ENCODE measurements at places on chromosomes 1 and 21. TPM values are rescaled to one million over a fixed set of nuclear protein-coding genes. Genes with fewer than 3 reads are reported as not detected.
A peak's percentile ranks its signal among the peaks of the same experiment; 100 is the strongest.

DNA sequence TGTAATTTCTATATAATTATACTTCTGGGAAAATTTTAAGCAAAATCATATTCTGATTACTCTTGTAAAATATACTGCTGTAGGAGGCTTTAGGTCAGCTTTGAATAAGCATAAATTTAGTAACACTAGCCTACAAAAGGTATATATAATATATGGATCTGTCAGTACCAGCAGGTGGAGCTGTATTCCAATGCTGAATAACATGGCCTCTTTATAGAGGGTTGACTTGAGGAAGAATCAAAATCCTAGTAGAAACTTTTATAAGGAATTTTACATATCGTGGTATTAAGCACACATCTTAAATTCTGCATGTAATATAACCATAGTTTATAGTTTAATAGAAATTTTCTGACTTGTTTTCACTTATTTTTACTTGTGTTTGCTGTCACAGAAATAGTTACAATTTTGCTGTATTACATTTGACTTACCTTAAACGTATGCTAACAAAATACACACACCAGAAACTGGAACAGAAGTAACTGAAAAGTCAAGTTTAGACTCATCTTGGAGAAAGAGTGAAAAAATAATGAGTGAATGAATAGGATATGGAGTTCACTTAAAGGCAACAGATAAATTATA is 79.3 kb downstream of the HMCN1 start:
- H3K4me3 ChIP-seq = no peak overlapping the region
- no peaks in the 10 kb centered on the region for H3K27me3 ChIP-seq
- DNase-seq = no peak
- no peaks in the 10 kb centered on the region for H3K4me1 ChIP-seq

GRCh38 chr1:160171980-160172379 is 18.4 kb upstream of the CASQ1 start:
- H3K36me3 ChIP-seq = no peaks in the 10 kb centered on the region
- no peaks in the 10 kb centered on the region for H3K27me3 ChIP-seq
- H3K4me3 ChIP-seq = no peak overlapping the region
- H3K27ac ChIP-seq = no peak overlapping the region
- no peaks in the 10 kb centered on the region for H3K4me1 ChIP-seq

GRCh38 chr1:176605176-176605575 is 142.2 kb downstream of the PAPPA2 start:
- H3K27ac ChIP-seq = no peak overlapping the region
- H3K4me3 ChIP-seq = no peak overlapping the region
- no peak for DNase-seq
- no peaks in the 10 kb centered on the region for H3K36me3 ChIP-seq
- H3K27me3 ChIP-seq = no peaks in the 10 kb centered on the region
- peaks cover 3% of the 10 kb centered on the region for H3K4me1 ChIP-seq

CASZ1 gene
- polyA plus RNA-seq = 6.7 TPM

- H3K4me3 ChIP-seq = no peak overlapping the region
- no peak for DNase-seq
- H3K36me3 ChIP-seq = no peaks in the 10 kb centered on the region
- no peak overlapping the region for H3K27ac ChIP-seq
Measured at GRCh38 chr1:236089046-236089773, 24.3 kb upstream of the NID1 start.

GRCh38 chr1:165826565-165827267 is 698 bp upstream of the UCK2 start:
- H3K27ac ChIP-seq = peak overlapping the region; percentile 88
- peaks cover 14% of the 10 kb centered on the region for H3K4me1 ChIP-seq

DNA sequence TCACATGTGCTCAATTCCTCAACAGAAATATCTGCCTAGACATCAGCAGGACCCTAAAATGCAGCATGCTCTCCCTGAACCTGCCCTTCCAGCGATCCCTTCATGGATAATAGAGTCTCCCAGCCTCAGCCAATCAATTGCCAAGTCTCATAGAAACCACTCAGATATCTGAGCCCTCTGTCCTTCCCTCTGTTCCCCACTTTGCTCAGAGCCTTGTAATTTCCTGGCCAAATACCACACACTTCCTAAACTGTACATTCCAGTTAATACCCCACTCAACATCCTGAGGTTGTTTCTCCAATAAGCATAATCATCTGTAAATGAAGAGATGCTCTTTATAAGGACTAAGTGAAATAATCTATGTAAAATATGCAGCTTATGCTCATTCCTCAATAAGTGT is 59.3 kb upstream of the PTGFRN start:
- DNase-seq = no peak
- H3K27me3 ChIP-seq = no peaks in the 10 kb centered on the region
- H3K36me3 ChIP-seq = no peaks in the 10 kb centered on the region
- H3K27ac ChIP-seq = no peak overlapping the region
- H3K4me1 ChIP-seq = peaks cover 29% of the 10 kb centered on the region
- H3K4me3 ChIP-seq = no peak overlapping the region

ADAM30 gene
- polyA plus RNA-seq = not detected

CYYR1 gene
- 4.3 TPM for polyA plus RNA-seq

- no peak for DNase-seq
- H3K27ac ChIP-seq = no peak overlapping the region
- no peaks in the 10 kb centered on the region for H3K36me3 ChIP-seq
- H3K27me3 ChIP-seq = no peaks in the 10 kb centered on the region
- no peaks in the 10 kb centered on the region for H3K4me1 ChIP-seq
Measured at GRCh38 chr1:92768296-92768695, 16.6 kb downstream of the EVI5 start.

RNF186 gene
- 13.2 TPM for polyA plus RNA-seq

GRCh38 chr1:29202584-29203340 is 21.1 kb upstream of the SRSF4 start:
- peak overlapping the region; percentile 39 for H3K27ac ChIP-seq
- H3K36me3 ChIP-seq = peaks cover 6% of the 10 kb centered on the region
- peak; percentile 95 for DNase-seq
- H3K4me1 ChIP-seq = peaks cover 9% of the 10 kb centered on the region

- no peak for DNase-seq
- H3K4me1 ChIP-seq = no peaks in the 10 kb centered on the region
- no peaks in the 10 kb centered on the region for H3K27me3 ChIP-seq
Measured at GRCh38 chr1:902802-903201, 20.9 kb upstream of the SAMD11 start.

- no peak for DNase-seq
- H3K36me3 ChIP-seq = no peaks in the 10 kb centered on the region
- H3K4me1 ChIP-seq = no peaks in the 10 kb centered on the region
- no peaks in the 10 kb centered on the region for H3K27me3 ChIP-seq
Measured at GRCh38 chr1:87852410-87853161, 523.9 kb downstream of the LMO4 start.

DNA sequence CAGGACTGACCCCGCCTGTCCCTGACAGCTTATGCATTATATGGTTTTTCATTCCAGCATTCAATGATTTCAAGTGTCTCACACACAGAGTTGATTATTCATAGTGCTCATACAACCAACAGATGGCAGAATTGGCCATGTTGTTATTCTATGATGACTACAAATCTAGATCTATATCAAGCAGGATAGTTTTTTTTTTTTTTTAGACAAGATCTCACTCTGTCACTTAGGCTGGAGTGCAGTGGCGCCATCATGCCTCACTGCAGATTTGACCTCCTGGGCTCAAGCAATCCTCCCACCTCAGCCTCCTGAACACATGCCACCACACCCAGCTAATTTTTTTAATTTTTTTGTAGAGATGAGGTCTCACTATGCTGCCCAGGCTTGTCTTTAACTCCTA is 40.1 kb upstream of the LRRC8D start:
- H3K27me3 ChIP-seq = no peaks in the 10 kb centered on the region
- H3K4me3 ChIP-seq = no peak overlapping the region
- no peak overlapping the region for H3K27ac ChIP-seq
- DNase-seq = no peak
- H3K36me3 ChIP-seq = no peaks in the 10 kb centered on the region
- no peaks in the 10 kb centered on the region for H3K4me1 ChIP-seq

EPHA8 gene
- polyA plus RNA-seq = 8.1 TPM

GRCh38 chr1:52264530-52265115 is 101.4 kb downstream of the CC2D1B start:
- H3K36me3 ChIP-seq = no peaks in the 10 kb centered on the region
- no peak overlapping the region for H3K4me3 ChIP-seq
- DNase-seq = no peak
- H3K27ac ChIP-seq = no peak overlapping the region
- H3K4me1 ChIP-seq = peaks cover 5% of the 10 kb centered on the region
- H3K27me3 ChIP-seq = no peaks in the 10 kb centered on the region

TAS1R1 gene
- polyA plus RNA-seq = not detected

DNA sequence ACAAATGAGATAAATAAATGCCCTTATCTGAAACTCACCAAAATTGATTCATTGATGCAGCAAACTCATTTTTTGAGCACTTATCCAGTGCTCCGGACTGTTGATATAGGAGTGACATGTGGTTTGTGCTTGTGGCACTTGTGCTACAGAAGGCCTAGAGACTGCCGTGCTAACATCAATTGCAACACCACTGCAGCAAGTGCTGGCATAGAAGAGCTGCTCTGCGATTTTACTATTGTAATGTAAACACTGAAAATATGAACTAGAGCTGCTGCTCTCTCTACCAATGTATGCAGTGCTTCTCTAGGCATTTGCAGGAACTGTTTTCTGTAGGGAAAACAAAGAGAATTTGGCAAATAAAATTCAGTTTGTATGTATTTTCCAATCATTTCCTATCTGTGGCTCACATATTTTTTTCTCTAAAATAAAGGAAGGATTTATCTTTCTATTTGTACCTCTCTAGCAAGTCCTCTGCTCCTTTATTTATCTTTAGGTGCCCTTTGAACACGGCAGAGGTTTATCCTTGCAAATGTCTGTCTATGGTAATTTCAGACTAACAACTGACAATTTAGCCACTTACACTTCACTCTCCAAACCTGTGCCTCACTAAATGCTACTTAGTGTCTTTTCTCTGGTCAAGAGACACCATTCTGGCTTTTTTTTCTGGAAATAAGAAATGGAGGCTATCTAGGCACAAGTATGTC is 409.5 kb upstream of the ADGRL2 start:
- no peaks in the 10 kb centered on the region for H3K4me1 ChIP-seq
- H3K36me3 ChIP-seq = no peaks in the 10 kb centered on the region
- no peak overlapping the region for H3K27ac ChIP-seq
- H3K4me3 ChIP-seq = no peak overlapping the region
- DNase-seq = no peak
- H3K27me3 ChIP-seq = no peaks in the 10 kb centered on the region

ERICH3 gene
- 0.42 TPM for polyA plus RNA-seq

EDN2 gene
- 2.9 TPM for polyA plus RNA-seq

- no peak overlapping the region for H3K27ac ChIP-seq
- H3K27me3 ChIP-seq = no peaks in the 10 kb centered on the region
- H3K4me1 ChIP-seq = no peaks in the 10 kb centered on the region
- DNase-seq = no peak
- H3K36me3 ChIP-seq = no peaks in the 10 kb centered on the region
Measured at GRCh38 chr1:78281580-78281979, 209.2 kb upstream of the PTGFR start.

GRCh38 chr1:6930732-6931300 is 145.6 kb downstream of the CAMTA1 start:
- H3K4me3 ChIP-seq = no peak overlapping the region
- no peaks in the 10 kb centered on the region for H3K36me3 ChIP-seq
- no peak for DNase-seq
- no peaks in the 10 kb centered on the region for H3K27me3 ChIP-seq
- H3K27ac ChIP-seq = no peak overlapping the region

DNA sequence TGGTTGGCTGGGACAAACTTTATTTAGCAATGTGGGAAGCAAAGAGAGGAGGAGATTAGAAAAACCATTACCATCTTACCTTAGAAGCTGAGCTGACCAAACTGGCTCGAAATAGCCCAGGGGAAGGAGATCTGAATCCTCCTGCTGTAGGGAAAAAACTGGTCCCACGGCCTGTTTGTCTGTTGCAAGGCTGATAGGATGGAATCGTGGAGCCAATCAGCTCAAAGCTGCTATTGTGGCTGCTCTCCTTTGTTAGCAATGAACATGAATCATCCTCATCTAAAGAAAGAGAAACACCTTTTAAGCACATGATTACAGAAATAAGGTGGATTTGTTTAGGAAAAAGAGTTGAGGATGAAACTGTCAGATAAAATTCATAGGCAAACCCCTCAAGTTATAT is 21.5 kb downstream of the CLSPN start:
- DNase-seq = no peak
- H3K36me3 ChIP-seq = no peaks in the 10 kb centered on the region
- H3K27ac ChIP-seq = no peak overlapping the region
- H3K27me3 ChIP-seq = no peaks in the 10 kb centered on the region
- no peak overlapping the region for H3K4me3 ChIP-seq

DNA sequence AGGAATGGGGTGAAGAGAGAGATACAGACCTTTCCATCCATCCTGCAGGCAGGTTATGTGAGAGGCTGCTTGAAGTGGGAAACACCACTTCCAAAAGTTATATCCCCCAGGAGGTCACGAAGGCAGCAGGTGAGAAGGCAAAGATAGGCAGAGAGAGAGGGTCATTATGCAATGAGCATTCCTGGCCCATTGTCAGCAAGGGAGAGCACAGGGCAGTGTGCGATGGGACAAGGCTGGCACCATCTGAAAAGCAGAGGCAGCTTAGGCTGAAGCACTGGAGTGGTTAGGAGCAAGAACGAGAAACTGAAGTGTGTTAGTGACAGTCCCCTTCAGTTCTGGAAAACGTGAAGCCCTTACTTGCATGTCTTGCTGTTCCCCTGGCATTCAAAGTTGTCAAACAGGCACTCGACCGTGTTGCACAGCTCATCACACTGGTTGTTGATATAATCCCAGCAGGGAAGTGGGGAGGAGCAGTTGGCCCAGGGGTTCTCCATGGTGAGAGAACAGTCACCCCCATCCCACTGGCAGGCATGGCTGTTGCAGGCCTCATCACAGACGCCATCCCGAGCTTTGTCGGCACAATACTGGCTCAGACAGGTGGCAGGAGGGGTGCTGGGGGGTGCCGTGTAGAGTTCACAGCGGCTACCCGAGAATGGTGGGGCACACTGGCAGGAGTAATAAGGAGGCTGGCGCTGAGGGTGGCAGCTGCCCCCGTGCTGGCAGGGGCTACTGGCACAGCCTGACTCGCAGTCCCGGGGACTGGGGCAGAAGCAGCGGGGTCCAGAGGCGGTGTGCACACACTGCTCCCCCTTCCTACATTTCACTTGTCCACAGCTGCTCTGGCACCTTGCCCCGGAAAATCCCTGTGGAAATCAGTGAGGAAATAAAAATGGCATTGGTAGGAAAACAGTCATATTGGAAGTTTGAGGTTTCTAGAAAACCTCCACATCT is 28.9 kb upstream of the ADAM30 start:
- H3K27ac ChIP-seq = no peak overlapping the region
- H3K36me3 ChIP-seq = peaks cover 27% of the 10 kb centered on the region
- no peak overlapping the region for H3K4me3 ChIP-seq
- H3K4me1 ChIP-seq = no peaks in the 10 kb centered on the region
- DNase-seq = no peak

DNA sequence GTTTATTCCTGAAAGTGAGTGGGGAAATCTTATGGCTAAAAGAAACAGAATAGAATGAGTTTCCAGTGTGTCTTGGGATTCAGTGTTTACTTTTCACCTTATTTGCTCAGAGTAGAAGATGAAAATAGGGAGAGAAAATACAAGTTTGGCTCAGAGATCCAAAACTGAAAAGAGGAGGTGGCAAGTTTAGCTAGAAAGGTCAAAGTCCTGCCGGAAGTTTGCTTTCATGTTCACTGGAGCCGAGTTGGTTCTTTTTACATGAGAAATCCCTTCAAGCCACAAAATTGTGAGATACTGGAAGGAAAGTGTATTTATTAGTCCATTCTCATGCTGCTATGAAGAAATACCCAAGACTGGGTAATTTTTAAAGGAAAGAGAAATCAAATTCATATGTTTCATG is 604.6 kb downstream of the MRPL39 start:
- no peak overlapping the region for H3K4me3 ChIP-seq
- no peaks in the 10 kb centered on the region for H3K27me3 ChIP-seq
- no peak for DNase-seq

Measured in pancreas (tissue), 10 donors.